ENCODE measurements at places on chromosomes 3 and 15.

GRCh38 chr3:171803044-171803443, 7.2 kb downstream of the PLD1 start:
- no peak for DNase-seq

- DNase-seq = no peak
Measured at GRCh38 chr3:125401402-125401801, 26.3 kb upstream of the ZNF148 start.

GRCh38 chr3:58038675-58039292, 30.6 kb downstream of the FLNB start:
- DNase-seq = no peak

GRCh38 chr3:59444294-59444671, 394.5 kb upstream of the CFAP20DC start:
- no peak for DNase-seq

GRCh38 chr3:38157595-38157994, 7.7 kb upstream of the OXSR1 start:
- DNase-seq = no peak

Measured in NCI-H1694 (cell line).